ENCODE measurements at places on chromosomes 7 and 10.

DNA sequence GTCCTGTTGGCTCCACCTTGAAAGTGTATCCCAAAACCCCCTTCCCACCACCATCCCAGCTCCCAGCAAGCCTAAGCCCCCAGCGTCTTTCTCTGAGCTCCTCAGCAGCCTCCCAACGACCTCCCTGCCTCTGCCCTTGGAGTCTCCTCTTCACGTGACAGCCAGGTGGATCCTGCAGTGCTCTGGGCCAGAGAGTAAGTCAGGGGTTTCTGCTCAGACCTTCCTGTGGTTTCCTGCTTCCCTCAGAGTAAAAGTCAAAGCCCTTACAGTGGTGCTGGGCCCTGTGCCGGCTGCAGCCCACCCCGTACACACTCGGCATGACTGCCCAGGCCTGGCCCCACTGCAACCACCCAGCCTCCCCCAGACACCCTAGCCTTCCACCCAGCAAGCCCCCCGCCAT is 51.9 kb downstream of the OAT start:
- DNase-seq: no peak

DNA sequence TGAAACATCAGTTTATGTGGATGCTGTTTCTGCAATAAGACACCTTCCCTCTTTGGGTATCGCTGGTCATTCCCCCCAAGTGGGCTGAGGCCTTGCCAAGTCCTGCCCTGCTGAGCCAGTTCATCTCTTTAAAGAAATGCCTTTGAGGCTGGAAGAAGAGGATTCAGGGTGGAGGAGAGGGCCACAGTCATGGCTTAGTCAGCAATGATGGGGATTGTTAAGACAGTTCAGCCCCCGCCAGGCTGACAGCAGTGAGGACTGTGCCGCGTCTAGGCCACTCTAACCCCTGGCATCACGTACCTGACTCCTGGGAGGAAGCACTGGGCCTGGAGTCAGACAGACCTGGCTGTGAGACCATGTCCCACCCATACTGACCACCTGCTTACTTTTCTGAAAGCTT is 48.3 kb downstream of the PNLIPRP2 start:
- no peak for DNase-seq

GRCh38 chr7:155458878-155459699 is 1.2 kb downstream of the EN2 start:
- no peak for DNase-seq

DNA sequence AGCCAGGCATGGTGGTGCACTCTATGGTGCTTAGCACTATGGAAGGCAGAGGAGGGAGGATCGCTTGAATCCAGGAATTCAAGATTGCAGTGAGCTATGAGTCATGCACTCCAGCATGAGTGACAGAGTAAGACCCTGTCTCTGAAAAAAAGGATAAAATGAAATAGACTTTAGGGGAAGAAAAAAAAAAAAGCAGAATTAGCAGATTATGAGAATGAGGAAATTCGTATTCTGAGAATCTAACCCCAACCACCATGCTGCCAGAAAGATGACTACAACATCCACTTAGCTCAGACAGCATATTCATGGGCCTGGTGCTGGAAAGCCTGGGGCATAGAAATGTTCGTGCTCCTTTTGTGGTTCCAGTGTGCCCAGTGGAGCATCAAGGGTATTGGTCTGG is 63.3 kb downstream of the TMEM26 start:
- DNase-seq: no peak

DNA sequence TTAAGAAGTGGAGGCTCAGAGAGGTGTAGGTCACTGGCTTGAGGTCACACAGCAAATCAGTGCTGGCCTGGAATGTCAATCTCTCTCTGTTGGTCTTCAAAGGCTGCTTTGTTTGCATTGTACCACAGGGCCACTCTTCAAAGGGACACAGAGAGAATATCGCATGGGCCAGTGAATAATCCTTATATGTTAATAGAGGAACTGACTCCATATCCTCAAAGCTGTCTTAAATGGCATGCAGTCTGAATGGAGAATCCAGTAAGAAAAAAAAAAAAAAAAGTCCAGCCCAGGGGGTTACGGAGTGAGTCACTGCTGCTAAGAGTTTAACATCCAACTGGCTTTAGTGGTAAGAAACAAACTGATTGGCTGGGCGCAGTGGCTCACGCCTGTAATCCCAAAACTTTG is 54.1 kb downstream of the NRAP start:
- DNase-seq: peak; percentile 58

DNA sequence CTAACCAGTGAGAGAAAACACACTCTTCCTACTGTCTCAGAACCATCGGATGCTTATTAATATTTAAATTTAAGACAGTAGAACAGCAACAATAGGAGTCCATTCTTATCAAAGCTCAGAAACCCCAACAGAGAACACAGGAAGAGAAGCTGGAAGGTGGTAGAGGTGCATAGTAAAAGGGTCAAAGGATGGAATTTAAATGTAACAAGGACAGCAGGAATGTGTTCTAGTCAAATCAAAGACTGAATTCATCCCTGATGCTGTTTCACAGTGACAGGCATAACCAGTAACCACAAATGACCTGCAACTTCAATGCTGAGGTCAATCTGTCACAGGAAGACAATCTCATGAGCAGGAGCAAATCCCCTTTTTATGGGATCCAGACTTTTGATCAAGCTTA is 1259.7 kb downstream of the XPNPEP1 start:
- DNase-seq: no peak

DNA sequence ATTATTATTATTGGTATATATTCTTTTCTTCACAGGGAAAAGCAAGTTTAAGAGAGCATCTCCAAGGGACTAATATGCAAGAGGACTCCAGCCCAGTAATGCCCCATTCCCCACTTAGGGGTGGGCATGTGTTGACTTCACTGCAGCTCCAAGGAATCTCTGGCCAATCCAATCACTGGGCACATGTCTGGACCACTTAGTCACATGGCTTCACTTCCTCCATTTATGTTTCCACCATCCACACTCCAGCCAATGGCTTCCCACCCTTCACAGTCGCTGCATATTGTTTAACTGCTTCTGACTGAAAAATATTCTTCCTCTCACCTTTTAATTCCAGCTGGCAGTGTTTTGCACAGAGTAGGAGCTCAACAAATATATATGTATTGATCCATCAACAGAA is 43.6 kb downstream of the FBXL13 start:
- DNase-seq: no peak

- DNase-seq: no peak
These were observed 4.6 kb downstream of the BMI1 start for GRCh38 chr10:22325272-22326144.

DNA sequence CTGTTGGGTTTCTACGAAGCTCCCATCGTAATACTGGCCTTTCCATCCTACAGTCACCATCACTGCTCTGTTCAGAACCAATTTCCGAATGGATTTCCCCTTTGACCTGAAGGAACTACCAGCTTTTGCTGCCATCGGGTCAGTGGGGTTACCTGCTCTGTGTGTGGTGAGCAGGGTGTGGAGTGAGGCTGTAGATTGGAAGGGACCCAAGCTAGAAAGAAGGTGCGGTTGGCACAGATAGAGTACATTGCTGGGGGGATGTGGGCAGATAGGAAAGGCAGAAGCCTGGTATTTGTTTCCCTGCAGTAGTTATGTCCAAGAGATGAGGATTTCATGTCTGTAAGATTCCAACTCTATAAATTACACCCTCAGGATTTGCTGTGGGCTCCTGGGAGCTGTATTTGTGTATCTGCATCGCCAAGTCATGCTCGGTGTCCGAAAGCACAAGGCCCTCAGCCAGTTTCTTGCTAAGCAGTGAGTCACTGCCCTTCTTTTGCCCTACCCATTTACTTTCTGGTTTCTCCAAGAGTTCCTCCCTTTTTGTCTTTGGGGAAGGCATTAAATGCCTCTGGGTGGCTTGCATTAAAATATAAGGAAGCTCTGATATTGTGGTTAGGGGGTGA is 15.4 kb downstream of the CLCN1 start:
- DNase-seq: no peak

GRCh38 chr10:118423800-118424442 is 81.8 kb upstream of the FAM204A start:
- DNase-seq: peak; percentile 52

DNA sequence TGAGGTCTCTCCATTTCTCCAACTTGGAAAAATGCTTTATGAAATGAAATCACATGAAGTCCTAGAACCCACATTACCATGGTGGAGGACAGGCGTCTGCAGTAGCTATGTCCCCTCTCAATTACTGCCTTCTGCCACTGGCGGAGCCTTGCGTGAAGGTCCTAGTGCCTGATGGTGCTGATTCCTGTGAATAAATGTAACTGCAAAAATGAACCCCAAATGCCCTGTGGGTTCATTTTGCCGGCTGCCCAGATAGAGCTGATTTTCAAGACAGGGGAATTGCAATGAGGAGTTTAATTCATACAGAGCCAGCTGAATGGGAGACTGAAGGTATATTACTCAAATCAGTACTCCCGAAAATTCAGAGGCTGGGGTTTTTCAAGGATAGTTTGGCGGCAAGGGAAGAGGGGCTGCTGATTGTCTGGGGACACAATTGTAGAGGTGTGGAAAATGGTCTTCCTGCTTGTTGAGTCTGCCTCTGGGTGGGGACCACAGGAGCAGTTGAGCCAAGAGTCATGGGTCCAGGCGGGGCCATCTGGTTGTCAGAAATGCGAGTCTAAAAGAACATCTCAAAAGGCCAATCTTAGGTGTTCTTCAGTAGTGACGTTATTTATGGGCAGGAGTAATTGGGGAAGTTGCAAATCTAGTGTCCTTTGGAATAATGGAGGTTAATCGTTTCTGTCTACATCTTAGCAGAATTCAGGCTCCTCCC is 13.5 kb downstream of the PRF1 start:
- no peak for DNase-seq

DNA sequence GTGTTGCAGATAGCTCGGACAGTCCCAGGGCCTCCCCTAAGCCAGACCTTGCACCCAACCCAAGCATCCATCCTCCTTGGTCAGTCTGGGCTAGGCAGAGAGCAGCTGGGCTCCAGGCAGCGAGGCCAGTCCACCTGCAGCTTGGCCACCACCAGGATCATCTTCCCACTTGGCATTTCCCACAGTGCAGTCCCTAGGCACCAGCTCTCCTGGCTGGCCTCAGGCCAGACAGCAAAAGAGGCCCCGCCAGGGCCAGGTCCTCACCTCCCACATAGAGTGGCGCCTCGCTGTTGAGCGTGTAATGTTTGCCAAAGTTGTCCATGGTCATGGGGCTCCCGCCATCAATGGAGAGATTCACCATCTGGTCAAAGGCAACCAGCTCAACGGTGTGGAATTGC is 171.7 kb downstream of the LCOR start:
- no peak for DNase-seq

DNA sequence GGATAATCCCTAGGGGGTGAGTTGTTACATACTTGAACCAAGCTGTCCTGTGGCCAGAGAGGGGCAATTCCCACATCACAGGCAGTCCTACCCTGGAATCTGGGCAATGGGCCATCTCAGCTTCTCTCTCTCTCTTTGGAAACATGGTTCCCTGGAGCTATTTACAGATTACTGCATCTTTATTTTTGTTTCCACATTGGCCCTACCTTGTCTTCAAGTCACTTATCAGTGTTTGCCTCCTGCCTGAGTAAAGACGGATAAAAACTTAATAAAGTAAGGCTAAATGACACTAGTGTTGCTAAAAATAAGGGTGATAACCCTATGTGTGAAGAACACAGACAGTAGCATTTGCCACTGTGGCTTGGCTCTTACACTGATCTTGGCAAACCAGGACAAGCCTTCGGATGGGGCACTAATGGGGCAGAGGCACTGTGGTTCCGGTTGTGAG is 228.2 kb downstream of the GFRA1 start:
- no peak for DNase-seq

DNA sequence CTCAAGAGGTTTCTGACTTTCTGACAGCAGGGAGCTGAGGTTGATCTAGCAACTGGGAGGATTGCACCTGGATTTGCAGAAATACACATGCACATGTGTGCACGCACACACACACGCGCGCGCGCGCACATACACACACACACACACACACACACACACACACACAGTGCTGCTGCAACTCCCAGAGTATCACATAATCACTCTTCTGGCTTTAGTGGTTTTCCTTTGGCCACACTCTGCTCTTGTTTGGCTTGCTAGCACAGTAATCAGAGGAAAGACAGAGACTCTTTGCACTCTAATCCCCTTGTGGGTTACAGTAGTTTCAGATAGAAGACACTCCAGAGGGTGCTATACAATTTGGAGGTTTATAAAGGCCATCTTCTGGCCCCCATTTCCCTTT is 705.0 kb downstream of the AUTS2 start:
- no peak for DNase-seq

DNA sequence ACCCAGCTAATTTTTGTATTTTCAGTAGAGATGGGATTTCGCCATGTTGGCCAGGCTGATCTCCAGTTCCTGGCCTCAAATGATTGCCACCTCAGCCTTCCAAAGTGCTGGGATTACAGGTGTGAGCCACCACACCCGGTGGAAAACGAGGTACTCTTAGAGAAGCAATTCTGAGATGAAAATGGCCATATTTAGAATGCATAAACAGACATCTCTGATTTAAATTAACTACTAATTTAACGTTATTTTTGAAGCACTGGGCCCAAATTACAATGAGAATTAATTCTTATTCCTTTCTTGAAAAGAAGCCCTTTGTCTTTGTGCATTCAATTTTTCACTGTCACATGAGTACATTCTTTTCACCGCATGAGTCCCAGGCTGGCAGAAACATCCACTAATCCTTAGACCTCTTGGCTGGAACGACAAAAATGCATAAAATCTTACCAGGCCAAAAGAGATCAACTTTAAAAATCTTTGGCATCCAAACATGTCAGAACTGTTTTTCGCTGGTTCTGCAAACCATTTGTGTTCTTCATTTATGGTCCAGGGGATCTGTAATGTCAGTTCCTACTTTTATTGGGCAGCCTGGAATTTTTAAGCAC is 60.1 kb upstream of the CAPZA2 start:
- no peak for DNase-seq

DNA sequence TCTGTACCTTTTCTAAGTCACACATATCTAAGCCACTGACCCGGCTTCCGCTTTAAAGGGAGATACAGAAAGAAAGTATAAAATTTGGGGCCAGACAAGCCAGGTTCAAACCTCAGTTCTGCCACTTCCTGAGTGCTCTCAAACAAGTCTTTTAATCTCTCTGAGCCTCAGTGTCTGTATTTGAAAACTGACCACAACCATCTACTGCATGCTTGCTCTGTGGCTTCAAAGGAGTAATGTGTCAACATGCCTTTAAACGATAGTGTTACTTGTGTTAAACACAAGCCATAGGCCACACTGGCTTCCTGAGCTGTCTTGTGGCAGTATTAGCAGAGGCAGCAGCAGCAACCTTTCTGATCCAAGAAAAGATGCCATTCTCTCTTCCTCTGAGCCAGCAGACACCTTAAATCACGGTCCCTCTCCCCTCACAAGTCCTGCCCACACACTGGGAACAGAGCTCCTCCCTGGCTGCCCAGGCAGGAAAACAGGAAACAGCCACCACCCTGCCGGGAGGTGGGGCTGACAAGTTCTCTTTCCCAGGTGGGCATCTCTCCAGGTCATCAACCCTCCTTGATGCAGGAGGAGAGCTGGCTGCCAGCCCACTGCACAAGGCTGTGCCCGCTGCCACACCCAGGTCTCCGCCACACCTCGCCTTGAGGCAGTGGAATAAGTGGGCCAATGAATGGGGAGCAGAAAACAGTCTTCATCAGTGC is 10.7 kb downstream of the HIP1 start:
- DNase-seq: no peak

GRCh38 chr10:129963641-129964501 is at the start of gene EBF3:
Gene EBF3, minus strand, starts transcription at chr10:129964274. Its CDS starts 506 bp downstream, at chr10:129963768.
- DNase-seq: no peak

GRCh38 chr7:36486336-36486735 is 96.7 kb downstream of the ANLN start:
- DNase-seq: peak; percentile 84

GRCh38 chr7:33868166-33868565 is 37.2 kb upstream of the BMPER start:
- DNase-seq: no peak

GRCh38 chr10:7593905-7594304 is 72.9 kb downstream of the ITIH5 start:
- no peak for DNase-seq
